ENCODE measurements at places on chromosomes 1 and 21.
A peak's percentile ranks its signal among the peaks of the same experiment; 100 is the strongest.

- no peak for DNase-seq
Measured at GRCh38 chr1:38779491-38779890, 80.1 kb downstream of the RRAGC start.

- no peak for DNase-seq
Measured at GRCh38 chr1:33866281-33866680, 2.4 kb downstream of the HMGB4 start.

GRCh38 chr1:151723726-151724370 lies 2.5 kb downstream of the RIIAD1 start:
- DNase-seq = no peak

GRCh38 chr1:54850069-54850730 lies 36.8 kb downstream of the DHCR24 start:
- DNase-seq = peak; percentile 39

- DNase-seq = peak; percentile 82
Measured at GRCh38 chr1:218498056-218498938, 153.2 kb downstream of the TGFB2 start.

DNA sequence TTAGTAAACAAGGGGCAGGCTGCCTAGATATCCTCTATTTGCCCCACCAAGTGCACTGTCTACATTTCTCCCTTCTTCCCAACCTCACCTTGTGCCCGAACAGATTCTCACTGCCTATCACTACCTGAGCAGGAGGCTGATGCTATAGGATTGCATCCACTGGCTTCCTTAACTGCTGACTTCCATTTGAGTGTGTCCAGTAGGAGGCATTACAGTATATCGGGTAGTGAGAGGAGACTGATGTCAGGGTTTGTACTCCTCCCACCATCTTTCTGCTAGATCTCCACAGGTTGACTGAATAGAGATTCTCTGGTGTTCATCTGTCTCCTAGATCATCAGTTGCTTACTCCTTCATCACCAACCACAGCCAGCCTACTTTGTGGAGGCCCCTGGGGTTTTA lies 796.3 kb downstream of the LRRIQ3 start:
- DNase-seq = no peak

GRCh38 chr1:119276558-119276957 lies 92.0 kb upstream of the HAO2 start:
- no peak for DNase-seq

DNA sequence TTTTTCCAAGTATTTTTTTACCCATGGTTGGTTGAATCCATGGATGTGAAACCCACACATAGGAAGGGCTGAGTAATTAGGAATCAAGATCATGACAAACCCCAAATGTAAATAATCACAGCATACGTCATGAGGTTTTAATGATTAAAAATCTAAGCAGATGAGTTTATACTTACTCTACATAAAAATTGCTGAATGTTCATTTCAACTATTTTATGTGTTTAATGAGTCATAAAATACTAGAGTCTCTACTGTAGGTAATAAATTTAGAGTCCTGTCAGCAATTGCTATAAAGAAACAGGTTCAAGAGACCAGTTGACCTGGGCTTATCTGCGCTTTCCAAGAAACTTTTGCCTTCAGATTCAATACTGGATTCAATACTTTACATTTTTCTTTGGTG lies 18.2 kb downstream of the CTH start:
- peak; percentile 82 for DNase-seq

GRCh38 chr1:151311589-151312331 lies 15.5 kb downstream of the PI4KB start:
- DNase-seq = peak; percentile 100

DNA sequence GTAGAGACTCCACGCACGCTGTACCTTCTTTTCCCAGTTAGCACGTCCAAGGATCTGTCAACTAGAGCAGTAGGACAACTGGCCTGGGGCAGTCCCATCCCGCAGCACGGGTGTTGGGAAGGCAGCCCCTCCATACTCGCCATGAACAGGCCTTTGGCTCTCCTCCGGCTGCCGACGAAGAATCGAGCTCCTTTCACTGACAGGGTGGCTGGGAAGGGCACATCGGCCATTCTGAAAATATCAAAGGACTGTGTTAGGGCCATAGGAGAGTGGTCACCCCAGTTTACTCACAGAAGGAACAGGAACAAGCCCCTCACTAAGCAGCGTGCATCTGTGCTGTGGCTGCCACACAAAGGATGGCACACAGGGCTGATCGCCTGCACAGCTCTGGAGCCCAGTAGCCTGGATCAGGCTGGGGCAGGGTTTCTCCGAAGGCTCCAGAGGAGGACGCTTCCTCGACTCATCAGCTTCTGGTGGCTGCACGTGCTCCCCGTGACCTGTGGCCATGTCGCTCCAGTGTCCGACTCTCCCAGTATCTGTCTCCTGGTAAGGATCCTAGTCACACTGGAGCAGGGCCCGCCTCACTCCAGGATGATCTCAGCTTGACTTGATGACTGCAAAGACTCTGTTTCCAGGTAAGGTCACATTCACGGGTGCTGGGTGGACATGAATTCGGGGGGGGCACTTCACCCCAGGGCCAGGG lies 8.9 kb downstream of the KRTAP10-1 start:
- no peak for DNase-seq

GRCh38 chr21:14995695-14996490 lies 68.9 kb downstream of the NRIP1 start:
- peak; percentile 55 for DNase-seq

- no peak for DNase-seq
Measured at GRCh38 chr1:215147024-215147423, 64.5 kb downstream of the KCNK2 start.

- DNase-seq = no peak
Measured at GRCh38 chr1:226349801-226350518, 41.0 kb upstream of the LIN9 start.

GRCh38 chr21:39182484-39183271 lies 573 bp downstream of the PSMG1 start:
- peak; percentile 44 for DNase-seq

GRCh38 chr1:61120246-61120840 lies 38.0 kb downstream of the NFIA start:
- DNase-seq = no peak

DNA sequence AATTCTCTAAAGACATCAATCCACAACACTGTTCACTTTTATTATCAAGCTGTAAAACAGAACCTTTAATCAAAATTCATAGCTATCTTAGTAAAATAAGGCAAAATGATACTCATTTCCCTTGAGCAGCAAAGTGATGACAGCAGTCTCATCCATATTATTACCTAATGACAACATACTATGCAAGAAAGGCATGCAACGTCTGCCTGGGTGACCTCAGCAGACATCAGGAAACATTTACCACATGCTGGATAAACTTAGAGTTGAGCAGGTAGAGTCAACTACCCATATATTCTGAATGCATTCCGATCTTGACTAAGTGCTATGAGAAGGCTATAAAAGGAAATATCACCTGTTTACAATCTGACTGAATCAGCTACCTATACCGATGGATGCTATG lies 145.1 kb downstream of the SIPA1L2 start:
- no peak for DNase-seq

- DNase-seq = peak; percentile 90
Measured at GRCh38 chr1:15337656-15338402, 71.9 kb upstream of the EFHD2 start.

DNA sequence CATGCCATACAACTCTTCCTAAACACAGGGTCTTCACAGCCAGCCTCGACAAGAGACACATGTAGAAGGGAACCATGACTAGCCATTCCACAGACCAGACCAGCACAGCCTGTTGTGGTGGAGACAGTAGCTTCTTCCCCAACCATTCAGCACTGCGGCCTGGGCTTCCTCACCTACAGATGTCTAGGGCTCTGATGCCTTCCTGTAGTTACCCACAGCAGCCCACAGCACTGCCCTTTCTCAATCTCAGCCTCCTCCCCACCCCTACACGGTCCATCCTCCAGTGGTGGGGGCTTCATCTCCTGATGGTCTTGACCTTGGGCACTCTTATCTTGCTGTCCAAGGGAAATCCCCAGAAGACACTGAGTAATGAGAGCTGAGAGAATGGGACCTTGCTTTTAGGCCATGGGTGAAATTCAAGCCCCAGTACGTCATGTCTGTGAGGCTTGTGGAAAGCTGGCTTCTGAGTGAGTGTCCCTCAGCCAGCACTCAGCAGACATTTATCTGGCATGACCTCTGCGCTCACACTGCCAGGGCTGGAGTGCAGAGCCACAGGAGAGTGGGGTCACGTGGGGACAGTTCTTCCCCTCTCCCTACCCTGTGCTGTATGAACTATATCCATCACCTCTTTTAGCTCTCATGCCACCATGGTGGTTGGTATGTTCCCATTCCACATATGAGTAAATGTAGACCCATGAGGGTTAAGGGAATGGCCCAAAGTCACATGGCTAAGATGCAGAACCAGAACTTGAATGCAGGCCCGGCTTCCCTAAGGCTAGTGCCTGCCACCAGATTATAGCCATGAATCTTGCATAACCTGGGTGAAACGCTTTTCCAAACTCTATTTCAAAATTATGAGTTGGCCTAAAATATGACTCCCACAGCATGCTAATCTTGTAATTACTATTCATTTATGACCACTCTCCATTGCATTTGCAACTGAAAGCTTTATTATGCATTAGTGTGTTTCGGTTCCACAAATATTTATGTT lies 104.7 kb downstream of the HIVEP3 start:
- no peak for DNase-seq

- DNase-seq = no peak
Measured at GRCh38 chr1:38210021-38210894, 163.7 kb upstream of the POU3F1 start.

GRCh38 chr1:46527474-46528296 lies 23.8 kb downstream of the KNCN start:
- peak; percentile 80 for DNase-seq

- DNase-seq = no peak
Measured at GRCh38 chr1:14602136-14602535, 3.7 kb downstream of the KAZN start.

DNA sequence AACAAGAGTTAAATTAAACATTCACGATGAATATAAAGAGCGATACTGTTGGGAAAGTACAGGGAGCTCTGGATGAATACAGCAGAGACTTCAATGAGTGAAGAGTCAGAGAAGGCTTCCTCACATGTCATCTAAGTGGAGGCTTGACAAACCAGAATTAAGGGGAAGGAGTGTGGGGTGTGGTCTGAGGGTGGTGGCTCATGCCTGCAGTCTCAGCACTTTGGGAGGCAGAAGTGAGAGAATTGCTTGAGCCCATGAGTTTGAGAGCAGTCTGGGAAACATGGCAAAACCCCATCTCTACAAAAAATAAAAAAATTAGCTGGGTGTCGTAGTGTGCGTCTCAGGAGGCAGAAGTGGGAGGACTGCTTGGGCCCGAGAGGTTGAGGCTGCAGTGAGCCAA lies 8.7 kb downstream of the SDHB start:
- DNase-seq = no peak

- DNase-seq = no peak
Measured at GRCh38 chr1:91801496-91802115, 84.3 kb downstream of the TGFBR3 start.

DNA sequence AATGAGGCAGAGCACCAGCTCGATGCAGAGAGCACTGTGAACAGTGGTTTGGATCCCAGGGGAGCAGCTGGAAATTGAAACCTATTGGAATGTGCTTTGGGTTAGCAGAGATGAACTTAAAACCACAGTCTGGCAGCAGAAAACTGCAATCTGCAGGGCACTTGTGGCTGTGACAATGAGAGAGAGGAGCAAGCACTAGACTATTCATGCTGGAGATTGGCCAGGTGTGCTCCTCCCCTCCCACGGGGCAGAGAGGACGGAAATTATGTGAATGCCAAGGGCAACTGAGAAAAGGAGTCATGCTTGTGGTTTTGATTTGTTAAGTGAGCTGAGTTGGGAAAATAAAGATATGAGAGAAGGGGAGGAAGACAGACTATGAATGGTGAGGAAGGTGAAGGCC lies 38.1 kb downstream of the HSD3B2 start:
- DNase-seq = peak; percentile 53

DNA sequence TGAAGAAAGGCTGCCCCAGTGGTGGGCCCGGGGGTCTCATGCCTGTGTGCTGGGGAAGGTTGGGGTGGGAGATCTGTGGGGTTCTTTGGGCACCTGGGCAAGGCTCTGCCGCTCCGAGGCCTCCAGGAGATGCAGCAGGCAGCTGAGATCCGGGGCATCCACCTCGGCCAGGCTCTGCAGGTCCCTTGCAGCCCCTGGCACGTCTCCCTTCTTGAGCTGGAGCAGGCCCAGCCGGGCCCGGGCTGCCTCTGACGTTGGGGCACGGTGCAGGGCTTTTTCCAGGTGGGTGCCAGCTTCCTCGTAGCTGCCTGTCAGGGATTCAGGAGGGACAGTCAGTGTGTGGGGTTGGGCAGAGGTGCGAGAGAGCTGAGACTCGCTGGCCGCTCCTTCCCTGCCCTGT lies 11.4 kb upstream of the MMEL1 start:
- no peak for DNase-seq

- peak; percentile 29 for DNase-seq
Measured at GRCh38 chr1:79817031-79817560, 810.6 kb upstream of the ADGRL4 start.

DNA sequence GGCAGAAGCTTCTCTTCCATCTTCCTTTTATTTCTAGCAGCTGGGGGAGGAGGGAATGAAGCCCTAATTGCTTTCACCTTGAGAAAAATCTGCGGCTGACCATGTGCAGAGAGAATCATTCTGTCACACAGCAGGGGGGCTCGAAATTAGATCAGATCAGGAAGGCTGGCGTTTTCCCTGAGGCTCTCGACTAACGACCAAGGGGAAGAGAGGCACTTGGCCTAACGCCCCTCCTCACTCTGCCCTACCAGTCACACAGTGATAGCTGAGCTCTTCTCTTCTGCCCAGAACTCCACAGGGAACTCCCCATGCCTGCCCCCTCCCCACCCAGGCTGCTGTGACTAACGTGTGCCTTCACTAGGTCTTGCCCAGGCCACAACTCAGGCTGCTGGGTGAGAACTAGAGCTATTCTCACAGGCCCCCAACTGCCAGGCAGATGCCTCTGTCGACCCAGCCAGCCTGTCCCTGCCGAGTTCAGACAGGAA lies 26.5 kb upstream of the KHDRBS1 start:
- DNase-seq = no peak

- DNase-seq = peak; percentile 44
Measured at GRCh38 chr1:213987422-213987926, 299 bp upstream of the PROX1 start.

- DNase-seq = no peak
Measured at GRCh38 chr1:158898722-158899121, 32.6 kb upstream of the PYHIN1 start.

GRCh38 chr1:7534061-7534825 lies 236.9 kb upstream of the VAMP3 start:
- DNase-seq = no peak

DNA sequence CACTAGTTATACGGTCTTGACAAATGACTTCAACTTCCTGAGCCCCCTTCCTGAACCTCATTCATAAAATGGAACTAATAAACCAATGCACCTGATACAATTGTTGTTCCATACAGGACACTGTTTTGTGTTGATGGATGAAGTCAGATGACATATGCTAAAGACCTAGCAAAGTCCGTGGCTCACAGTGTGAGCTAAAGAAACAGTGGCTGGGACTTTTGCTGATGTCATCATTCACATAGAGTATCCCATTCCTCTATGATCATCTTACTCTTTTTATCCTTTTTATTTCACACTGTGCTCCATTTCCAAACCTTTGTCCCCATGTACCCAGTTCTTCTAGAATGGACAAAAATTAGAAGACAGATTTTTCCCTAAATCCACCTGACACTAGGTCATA lies 83.7 kb upstream of the KAZN start:
- DNase-seq = no peak

GRCh38 chr1:94235189-94236012 lies 2.0 kb downstream of the ARHGAP29 start:
- DNase-seq = peak; percentile 41

- no peak for DNase-seq
Measured at GRCh38 chr1:168960595-168960994, 145.9 kb upstream of the ATP1B1 start.

GRCh38 chr1:245124644-245125043 lies 30.1 kb upstream of the KIF26B start:
- no peak for DNase-seq

GRCh38 chr1:9389968-9390367 lies 97.3 kb downstream of the SPSB1 start:
- no peak for DNase-seq
